ENCODE measurements at places on chromosomes 16 and 17.

- DNase-seq, result peak; percentile 59
Measured at GRCh38 chr17:40315678-40316570, 6.9 kb downstream of the RARA start.

GRCh38 chr17:9331279-9332131, 244.1 kb downstream of the STX8 start:
- no peak for DNase-seq

DNA sequence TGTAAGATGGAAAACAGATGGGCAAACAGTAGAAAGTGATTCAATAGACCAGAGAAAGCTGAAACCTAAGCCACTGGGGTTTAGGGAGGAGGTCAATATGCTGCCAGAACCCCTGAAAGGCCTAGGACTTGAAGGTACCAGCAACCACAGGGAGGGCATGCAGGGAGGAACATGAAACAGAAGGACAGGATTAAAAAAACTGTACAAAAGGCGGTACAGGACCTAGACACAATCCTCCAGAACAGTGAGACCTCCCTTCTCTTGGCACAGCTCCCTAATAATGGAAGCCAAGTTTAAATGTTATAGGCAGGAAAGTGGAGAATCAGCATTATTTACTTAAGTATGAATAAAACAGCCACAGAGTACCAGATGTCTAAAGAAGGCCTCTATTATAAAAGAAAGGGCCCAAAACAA, 105.5 kb downstream of the SPAG9 start:
- no peak for DNase-seq

DNA sequence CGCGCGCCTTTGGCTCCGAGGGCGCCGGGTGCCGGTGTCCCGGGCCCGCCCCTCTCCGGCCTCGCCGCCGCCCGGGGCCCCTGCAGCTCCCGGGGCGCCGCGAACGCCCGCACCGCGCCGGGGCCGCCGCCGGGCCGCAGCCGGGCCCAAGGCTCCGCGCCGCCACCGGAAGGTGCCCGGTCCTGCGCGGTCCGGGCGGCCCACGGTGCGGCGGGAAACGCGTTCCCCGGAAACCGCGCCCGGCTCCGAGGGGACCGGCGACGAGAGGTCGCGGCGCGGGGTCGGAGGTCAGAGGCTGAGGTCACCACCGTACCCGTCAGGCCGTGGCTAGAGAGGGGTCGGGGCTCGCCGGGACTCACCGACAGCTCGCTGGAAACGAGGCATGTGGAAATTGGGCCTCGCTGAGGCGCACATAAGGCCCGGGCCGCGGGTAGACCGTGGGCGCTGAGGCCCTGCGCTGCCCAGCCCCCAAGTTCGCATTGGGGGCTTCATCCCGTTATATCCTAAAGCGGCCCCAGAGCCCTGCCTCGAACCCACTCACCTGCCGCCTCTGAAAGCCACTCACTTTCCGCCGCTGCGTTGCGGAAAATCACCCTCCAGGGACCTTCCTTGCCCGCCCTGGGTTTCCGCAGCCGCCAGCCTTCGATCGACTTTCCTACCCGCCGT, at the start of gene DUS1L:
Gene DUS1L (minus strand): TSS at position 167 of the 666 bp plus-strand sequence. CDS start 745 bp downstream, outside the sequence.
- peak; percentile 45 for DNase-seq

DNA sequence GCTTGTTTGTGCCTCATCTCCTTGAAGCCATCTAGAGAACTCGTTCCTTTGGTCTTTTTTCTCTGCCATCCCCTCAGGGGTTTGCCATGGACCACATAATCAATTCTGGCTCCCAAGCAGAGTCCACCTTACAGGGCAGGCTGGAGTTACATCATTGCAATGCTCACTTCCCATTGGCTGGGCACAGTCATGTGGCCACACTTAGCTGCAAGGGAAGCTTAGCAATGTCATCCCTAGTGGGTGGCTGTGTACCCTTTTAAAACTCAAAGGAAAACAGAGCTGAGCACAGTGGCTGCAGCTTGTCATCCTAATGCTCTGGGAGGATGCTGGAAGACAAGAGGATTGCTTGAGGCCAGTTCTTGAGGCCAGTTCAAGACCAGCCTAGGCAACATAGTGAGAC, 41.9 kb upstream of the POLR3E start:
- DNase-seq, result no peak

DNA sequence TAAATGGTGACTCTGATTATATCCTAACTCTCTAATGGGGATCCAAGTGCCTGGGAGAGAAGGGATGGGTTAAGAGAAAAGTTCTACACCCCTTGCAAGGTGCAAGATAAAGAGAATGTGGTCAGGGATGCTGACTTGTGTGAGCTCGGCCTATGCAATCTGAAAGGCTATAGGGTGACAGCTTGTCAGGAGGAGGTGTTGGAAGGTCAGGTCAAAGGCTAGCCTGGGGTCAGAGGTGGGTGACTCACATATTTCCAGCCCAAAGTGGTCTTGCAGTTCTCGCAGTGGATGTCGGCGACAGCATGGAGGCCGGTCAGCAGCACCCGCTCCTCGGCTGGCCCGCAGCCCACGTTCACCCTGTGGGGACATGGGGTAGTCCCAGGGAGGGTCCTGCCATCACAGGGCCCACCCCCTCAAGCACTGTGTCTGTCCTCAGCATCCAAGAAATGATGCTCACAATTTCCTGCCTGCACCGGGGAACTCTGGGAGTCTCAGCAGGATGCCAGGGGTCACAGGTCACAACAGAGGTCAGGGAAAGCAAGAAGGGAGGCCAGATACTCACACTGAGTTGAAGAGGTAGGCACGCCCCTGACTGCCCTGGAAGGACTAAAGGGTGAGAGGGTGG, 1.4 kb downstream of the YPEL3 start:
- DNase-seq, result no peak

DNA sequence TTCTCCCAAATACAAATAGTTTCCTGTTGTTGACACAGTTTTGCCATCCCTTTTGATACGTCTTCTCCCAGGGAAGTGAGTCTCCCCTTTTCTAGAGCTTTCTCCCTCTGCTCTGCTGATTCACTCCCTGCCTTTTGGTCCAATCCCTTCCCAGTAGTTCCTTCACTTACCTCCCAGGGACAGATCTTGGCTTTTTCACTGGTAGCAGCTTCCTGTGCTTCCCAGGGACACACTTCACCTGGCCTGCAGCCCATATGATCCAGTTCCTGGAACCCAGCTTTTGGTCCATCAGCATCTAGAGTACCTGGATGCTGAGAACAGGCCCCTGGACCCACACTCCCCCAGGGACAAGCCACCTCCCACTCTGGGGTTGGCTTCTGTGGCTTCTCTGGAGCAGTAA, 15.8 kb downstream of the GPR179 start:
- no peak for DNase-seq

GRCh38 chr16:49972961-49973360, 52.1 kb upstream of the CNEP1R1 start:
- DNase-seq, result no peak

GRCh38 chr17:41864498-41864835, 756 bp downstream of the KLHL11 start:
- no peak for DNase-seq

GRCh38 chr17:63826468-63827001, 696 bp upstream of the PSMC5 start:
- no peak for DNase-seq

- DNase-seq, result no peak
Measured at GRCh38 chr17:40597556-40598300, 32.5 kb upstream of the CCR7 start.

GRCh38 chr17:50986989-50987660, 121.0 kb upstream of the TOB1 start:
- DNase-seq, result no peak

GRCh38 chr17:59425085-59425931, 93.9 kb downstream of the YPEL2 start:
- DNase-seq, result no peak

DNA sequence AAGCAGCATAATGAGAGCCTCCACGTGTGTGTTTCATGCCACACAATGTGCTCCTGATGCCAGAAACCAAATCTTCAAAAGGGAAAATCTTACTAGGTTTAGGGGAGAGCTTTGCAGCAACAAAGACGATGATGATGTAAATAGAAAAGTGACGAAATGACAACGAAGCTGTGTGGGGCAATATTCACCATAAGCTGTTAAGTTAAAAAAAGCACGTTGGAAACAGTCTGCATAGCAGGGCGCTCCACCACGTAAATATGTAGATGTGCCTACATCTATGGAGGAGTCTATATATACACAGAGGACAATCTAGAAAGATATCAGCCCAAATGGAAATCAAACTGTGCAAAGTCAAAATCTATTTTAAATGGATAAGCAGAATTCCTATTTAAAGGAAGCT, 61.0 kb downstream of the RPH3AL start:
- DNase-seq, result no peak

GRCh38 chr17:41649923-41650519, 25.6 kb upstream of the KRT17 start:
- no peak for DNase-seq

DNA sequence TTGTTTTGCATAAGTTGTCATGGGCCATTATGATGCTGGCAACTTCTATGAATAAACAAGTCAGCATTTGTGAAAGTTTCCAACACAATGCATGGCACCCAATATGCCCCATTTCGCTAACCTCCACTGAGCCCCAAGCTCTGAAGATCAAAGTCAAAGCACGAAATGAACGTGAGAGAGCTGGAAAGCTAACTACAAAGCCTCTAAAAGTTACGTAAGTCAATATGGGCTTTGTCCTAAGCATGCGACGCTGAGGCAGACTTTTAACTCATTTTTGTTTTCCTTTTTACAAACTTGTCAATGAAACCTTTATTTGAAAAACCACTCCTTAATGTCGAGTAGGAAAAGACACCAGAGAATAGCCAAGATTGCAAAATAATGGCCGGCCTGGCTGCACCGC, 131.6 kb upstream of the NUDT7 start:
- DNase-seq, result no peak

DNA sequence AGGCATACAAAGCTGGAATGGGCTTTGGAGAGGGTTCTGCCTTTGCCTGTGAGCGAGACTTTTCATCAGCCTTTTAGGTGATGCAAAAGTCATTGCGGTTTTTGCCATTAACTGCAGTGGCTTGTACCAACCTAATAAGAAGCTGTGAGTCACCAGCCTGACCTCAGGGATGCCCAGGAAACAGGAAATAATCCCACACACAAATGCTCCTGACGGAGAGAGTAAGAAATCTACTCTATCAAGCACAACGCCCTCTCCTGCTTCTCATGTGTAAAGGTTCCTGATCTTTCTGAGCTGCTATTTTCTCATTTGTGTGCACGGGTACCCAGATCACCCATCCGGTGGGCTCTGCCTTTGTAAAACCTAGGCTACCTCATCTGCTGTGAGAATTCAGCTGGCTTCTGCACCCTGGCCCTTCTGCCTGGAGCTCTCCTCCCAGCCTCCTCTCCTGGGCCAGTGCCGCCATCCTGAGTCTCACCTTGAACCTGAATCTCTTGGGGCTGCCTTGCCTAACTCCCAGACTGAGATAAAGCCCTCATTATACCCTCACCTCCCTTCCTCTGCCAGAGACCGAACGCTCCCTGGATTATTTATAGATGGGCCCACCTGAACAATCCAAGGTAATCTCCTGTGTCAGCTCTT, 299.7 kb downstream of the C16orf95 start:
- DNase-seq, result peak; percentile 32

DNA sequence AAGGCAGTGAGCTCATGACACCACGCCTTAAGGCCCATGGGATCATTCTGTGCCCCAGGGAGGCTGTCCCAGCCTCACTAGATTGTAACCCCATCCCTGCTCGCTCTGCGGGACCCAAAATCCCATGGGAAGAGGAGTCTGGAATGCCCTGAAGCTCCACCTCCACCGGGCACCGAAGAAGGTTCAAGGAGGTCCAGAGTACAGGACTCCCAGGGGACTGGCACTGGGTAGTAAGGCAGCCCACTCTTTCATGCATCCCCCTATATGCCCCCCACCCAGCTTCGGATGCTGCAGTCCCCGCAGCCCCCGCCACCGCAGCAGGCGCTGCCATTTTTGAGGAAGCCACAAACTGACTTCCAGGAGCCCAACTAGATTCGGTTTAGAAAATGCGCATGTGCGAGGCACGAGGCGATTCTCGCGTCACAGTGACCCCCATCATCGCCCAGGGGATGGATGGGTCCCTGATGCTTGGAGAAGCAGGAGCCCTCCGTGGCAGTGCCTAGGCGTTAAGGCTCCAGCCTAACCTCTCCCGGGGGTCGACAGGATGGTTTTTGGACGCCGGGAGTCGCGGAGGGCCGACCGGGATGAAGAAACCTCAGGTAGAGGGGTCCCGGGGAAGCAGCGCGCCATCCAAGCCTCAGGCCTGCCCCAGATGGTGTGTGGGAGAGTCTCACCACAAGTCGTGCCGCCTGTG, 1681.0 kb downstream of the TP53TG3F start:
- DNase-seq, result no peak

DNA sequence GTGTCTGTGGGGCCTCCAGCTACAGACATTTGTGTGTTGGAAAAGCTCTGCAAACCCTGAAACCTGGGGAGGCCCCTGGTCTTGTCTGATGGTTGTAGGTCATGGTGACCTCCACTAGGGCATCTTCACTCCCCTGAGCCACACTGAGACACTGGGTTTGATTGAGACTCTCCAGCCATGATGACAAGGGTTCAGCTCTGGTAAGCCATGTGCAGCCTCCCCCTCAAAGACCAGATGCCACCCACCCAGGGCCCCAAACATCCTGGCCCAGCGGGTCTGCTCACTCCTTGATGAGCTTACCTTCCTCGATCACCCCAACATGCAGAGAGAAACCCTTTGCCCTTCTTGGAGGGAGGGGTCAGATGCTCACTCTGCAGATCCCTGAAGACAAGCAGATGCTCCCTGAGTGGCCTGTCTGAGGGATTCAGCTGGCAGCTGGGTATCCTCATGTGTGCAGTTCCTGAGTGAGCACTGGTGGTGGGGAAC, 101.6 kb downstream of the METRNL start:
- DNase-seq, result no peak

- DNase-seq, result no peak
Measured at GRCh38 chr17:75250009-75250471, 11.4 kb downstream of the GGA3 start.

- DNase-seq, result no peak
Measured at GRCh38 chr16:57563761-57564160, 21.3 kb downstream of the ADGRG5 start.

GRCh38 chr17:59804901-59805465, 87.8 kb downstream of the TUBD1 start:
- DNase-seq, result peak; percentile 62

DNA sequence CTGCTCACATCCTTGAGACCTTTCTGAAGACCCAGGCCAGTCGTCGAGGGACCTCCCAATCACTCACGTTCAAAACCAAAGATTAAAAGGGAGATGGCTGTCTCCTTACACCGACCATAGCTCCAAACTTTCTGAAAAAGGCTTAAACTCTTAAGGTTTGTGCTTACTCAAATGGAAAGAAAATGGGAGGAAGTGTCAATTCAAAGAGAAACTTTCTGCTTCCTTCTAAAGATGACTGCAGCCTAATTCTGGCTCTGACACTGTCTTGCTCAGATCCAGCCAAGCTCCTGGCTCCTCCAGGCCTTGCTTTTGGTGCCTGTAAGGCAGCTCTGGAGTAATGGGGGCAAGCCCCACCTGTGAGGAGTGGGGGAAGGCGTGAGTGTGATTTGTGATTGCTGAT, 54.9 kb upstream of the WSB1 start:
- DNase-seq, result no peak

Data from KBM-7 (cell line).